ENCODE measurements at places on chromosomes 12 and 14. TPM values are rescaled to one million over a fixed set of nuclear protein-coding genes. Genes with fewer than 3 reads are reported as not detected.

NEUROD4 gene
- not detected for total RNA-seq

- DNase-seq, result no peak
These were observed 76.5 kb upstream of the HSPB8 start for GRCh38 chr12:119102274-119102673.

DNA sequence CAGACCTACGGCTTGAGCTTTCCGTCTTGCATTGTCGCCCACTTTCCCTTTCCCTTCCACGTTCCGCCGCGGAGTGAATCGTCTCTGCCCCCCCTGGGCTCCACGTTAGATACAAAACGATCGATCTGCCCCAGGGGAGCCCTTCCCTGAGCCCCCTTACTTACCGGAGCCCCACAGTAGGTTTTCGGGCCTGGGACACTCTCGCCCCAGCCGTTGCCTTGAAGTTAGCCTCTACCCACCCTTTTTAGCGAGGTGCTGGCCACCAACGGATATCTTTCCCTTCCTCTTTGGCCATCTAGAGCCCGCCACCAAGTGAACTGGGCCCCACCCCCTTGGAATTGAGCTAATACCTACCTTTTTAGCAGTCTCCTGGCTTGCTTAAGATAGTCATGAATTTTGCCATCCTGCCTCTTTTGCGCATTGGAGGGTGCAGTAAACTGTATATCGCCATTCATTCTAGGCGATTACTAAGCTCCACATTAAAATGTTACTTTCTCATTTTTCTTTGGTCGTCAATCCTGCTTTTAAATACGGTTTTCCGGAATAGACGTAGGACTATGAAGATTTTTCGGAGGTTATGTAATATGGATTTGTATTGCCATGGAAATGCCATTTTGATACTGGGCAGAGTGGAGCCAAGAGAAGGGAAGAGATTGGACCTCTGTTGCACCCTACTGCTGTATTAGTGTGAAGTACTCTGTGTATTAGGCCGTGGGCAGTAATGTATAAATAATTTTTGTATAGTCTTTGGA lies 764 bp downstream of the RBM25 start:
- no peak for DNase-seq

GRCh38 chr12:65306366-65307168 lies 28.1 kb downstream of the MSRB3 start:
- DNase-seq, result peak; percentile 71

DNA sequence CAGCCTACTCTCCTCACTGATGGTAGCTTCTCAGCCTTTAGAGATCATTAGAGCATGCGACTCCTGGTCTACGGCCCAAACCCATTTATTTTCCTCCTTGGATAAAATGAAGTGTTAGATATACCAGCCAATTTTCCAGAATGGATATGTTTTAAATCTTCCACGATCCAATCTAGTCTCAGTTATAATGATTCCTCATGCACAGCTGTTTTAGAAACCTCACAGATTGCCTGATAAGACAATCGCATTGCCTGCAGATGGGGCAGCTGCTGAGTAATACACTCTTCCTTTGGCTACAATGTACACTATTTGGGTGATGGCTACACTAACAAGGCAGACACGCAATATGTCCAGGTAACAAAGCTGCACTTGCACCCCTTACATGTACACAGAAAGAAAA lies 227.1 kb downstream of the GLT1D1 start:
- DNase-seq, result no peak

DNA sequence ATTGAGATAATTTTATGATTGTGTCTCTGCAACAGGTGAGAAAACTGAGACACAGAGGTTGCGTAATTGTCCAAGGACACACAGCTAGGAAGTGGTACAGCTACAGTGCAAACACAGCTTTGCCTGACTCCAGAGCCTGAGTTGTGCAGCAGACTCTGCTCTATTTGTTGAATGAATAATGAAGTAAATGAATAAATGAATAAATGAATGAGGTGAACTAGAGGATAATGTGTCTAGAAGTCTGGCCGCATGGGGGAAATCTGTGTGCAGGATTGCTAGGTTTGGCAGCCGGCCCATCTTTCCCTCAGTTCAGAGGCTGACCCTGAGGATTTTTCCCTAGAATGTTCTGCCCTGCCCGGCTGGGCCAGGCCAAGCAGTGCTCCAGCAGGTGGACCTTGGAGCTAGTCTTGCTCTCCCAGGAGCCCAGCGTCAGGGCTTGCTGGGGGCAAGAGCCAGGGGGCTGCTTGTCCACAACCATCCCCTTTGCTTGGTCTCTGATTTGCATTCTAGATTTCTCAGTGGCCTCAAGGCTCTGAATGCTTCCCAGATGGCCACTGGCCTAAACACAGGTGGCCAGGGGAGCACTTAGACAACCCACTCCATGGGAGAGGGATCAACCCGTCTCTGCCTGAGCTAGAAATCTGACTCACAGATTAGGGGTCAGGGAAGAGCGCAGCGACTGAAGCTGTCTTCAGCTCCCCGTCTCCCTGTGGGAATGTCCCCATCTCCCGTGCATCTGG lies 225.2 kb downstream of the C12orf75 start:
- no peak for DNase-seq

GRCh38 chr12:113030875-113031525 lies 25.5 kb upstream of the DTX1 start:
- DNase-seq, result no peak

GRCh38 chr12:9363145-9363544 lies 154.9 kb upstream of the PZP start:
- no peak for DNase-seq

Data from mesothelial cell of epicardium (in vitro differentiated cells).